NCI-H2081 (cell line): ENCODE measurements at places on chromosomes 7 and 10.
A peak's percentile ranks its signal among the peaks of the same experiment; 100 is the strongest.

GRCh38 chr10:6053816-6054631 lies 8.1 kb downstream of the IL2RA start:
- DNase-seq: no peak

DNA sequence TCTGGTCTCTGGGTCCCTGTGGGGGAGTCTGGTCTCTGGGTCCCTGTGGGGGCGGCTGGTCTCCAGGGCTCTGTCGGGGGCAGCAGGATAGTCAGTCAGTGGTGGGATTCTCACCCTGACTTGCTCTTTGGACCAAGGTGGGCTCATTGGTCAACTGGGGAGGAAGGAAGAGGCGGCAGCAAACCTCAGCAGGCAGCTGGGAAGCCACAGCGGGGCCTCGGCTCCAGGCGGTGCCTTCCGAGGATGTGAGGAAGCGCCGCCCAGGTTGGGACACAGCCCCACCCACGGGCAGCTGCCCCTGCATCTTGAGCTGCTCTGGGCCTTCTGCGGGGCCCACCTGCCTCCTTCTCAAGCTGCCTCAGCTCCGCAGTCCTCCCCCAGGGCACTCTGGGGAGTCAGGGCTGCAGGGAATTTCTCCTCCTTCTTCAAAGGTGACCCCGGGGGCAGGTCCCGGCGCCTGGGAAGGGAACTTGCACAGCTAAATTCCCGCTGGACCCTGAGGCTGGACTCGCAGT lies 20.4 kb upstream of the KNDC1 start:
- DNase-seq: no peak

- DNase-seq: no peak
Measured at GRCh38 chr7:100173806-100174495, 3.2 kb downstream of the GPC2 start.

DNA sequence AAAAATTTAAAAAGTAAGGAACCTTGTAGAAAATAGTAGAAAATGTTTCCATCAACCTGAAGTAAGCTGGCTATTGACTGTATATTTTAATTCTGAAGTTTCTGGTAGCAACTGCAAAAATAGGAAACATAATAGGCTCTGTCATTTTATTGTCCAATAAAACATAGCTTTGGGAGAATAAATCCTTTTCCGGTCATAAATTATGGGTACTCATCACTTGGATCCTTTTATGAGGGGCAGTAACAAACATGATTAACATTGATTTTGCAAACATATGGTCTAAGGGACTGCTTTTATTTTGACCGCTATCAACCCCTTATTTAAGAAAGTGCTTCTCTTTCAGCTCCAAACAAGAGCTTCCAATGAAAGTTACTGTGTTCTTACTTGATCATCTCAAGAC lies 495.9 kb upstream of the ANKRD30A start:
- DNase-seq: no peak

DNA sequence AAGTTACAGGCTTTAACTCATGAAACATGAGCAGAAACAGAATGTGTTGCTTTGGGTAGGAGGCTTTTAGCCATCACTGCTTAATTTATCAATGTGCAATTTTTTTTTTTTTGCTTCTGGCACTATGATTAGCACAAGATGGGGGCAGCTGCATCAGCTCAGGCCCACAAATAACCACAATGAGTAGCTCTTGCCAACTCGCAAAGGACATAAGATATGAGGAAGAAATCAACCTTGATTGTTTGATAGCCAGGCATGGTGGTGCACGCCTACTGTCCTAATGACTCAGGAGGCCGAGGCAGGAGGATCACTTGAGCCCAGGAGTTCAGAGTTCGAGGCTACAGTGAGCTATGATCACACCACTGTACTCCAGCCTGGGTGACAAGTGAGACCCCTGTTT lies 12.3 kb downstream of the NOD1 start:
- DNase-seq: no peak

DNA sequence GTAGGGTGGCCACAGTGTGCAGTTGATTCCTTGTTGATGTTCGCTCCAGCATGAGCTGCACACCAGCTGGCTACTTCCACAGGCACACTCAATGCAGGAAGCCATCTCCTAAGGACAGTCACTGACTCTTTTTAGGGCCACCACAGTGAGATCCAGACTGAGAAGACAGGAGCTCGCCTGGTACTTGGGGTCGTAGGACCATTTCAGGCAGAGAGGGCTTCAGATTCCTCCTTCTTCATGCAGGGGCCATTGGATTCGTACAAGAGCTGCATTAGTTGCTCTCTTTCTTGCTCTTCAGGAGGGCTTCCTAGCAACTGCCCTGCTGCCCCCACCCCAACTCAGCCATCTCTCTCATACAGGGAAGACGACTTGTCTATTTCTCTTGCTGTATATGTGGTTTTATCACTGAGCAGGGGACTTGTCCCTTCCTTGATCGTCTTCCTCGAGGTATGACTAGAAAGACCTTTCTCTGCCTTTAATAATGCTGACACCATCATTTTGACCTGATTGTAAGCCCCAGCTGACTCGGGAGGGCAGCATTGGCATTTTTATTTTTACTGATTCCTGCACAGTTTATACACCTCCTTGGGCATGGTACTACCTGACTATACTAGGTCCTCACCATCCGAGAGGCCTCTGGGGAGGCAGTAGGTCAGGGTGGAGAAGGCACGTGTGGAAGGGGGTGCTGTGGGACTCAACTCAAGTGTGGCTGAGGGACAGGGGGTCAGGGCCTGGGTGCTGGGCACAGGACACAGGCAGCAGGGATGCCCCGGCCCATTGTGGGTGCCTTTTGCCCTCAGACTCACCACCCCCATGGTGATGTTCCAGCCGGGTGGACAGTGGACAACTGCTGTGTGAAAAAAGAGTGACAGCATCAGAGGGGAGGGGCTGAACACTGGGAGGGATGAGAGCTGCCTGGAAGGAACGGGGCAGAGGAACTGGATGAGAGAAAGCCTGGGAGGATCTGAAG lies 136.7 kb upstream of the ZNF746 start:
- no peak for DNase-seq

GRCh38 chr7:103343758-103344452 lies 662 bp downstream of the DNAJC2 start:
- DNase-seq: peak; percentile 41

DNA sequence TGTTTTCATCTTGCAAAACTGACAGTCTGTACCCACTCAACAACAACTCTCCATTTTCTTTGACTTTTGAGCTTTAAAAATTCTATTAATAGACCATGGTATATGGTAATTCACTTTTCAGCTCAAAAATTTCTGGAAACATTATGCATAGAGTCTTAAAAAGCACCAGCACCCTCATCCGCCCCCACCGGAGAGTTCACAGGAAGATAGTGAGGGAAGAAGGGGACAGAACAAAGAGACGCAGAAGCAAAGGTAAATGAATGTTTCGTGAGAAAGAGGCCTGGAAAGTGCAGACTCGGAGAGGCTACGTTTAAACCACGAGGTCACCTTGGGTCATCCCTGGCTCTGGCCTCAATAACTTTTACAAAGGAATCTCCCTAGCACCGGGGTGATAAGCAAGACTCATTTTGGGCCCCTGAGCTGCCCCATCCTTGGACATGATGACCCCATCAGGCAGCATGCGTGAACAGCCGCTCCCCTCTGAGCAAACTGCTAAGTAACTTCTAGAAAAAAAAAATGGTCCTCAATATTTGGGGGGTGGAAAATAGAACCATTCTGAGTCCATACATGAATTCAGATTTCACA lies 96.3 kb downstream of the CPXM2 start:
- DNase-seq: no peak

DNA sequence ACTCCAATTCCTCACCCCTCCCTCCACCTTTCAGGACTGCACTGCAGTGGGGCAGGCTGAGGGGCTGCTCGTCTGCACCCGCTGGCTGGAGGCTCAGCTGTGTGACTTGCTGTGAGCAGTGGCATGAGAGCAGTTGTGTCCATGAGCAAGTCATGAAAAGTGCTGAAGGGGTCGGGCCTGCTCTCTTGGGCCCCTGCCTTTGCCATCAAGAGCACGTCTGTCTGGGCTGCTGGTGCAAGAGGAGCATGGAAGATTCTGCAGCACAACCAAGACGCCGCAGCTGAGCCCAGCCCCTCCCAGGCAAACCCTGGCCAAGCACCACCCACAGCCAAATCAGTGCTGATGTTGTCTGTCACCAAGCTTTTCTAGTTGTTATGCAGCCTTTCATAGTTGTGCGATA lies 284.3 kb downstream of the TCERG1L start:
- no peak for DNase-seq

GRCh38 chr7:14691597-14692203 lies 210.9 kb downstream of the DGKB start:
- peak; percentile 40 for DNase-seq

DNA sequence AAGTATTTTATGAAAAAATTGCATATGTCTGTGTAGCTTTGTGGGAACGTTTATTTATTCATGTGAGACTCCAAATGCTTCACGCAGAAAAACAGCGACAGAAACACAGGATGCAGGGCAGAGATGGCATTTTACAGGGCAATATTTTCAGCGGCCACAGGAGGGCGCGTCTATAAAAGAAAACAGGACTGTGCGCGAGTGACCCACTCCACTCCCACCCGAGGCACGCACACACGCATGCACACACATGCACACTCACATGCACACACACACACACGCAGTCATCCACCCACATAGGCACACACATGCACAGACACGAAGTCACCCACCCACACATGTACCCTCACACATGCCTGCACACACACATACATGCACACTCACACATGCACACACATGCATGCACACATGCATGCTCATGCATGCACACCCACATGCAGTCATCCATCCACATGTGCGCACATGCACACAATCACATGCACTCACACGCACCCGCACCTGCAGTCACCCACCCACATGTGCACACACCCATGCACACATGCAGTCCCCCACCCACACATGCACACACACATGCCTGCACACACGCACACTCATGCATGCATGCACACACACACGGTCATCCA lies 96.3 kb downstream of the DNAJB6 start:
- peak; percentile 51 for DNase-seq

- DNase-seq: peak; percentile 51
Measured at GRCh38 chr7:128409596-128410450, at the start of gene IMPDH1. Gene IMPDH1, minus strand, starts transcription at chr7:128409982. Its CDS starts 81 bp downstream, at chr7:128409901.

- no peak for DNase-seq
Measured at GRCh38 chr10:21057436-21057835, 160.3 kb upstream of the NEBL start.

- DNase-seq: peak; percentile 35
Measured at GRCh38 chr7:106064771-106065574, 47.1 kb downstream of the SYPL1 start.

- no peak for DNase-seq
Measured at GRCh38 chr7:71173955-71174354, 42.0 kb downstream of the GALNT17 start.

GRCh38 chr10:45470098-45471012 lies 96.3 kb downstream of the ALOX5 start:
- no peak for DNase-seq

- no peak for DNase-seq
Measured at GRCh38 chr10:65470986-65471385, 1454.8 kb upstream of the LRRTM3 start.

- DNase-seq: no peak
Measured at GRCh38 chr10:30248728-30249127, 100.3 kb downstream of the MTPAP start.

- no peak for DNase-seq
Measured at GRCh38 chr7:46015107-46015868, 94.2 kb upstream of the IGFBP3 start.

DNA sequence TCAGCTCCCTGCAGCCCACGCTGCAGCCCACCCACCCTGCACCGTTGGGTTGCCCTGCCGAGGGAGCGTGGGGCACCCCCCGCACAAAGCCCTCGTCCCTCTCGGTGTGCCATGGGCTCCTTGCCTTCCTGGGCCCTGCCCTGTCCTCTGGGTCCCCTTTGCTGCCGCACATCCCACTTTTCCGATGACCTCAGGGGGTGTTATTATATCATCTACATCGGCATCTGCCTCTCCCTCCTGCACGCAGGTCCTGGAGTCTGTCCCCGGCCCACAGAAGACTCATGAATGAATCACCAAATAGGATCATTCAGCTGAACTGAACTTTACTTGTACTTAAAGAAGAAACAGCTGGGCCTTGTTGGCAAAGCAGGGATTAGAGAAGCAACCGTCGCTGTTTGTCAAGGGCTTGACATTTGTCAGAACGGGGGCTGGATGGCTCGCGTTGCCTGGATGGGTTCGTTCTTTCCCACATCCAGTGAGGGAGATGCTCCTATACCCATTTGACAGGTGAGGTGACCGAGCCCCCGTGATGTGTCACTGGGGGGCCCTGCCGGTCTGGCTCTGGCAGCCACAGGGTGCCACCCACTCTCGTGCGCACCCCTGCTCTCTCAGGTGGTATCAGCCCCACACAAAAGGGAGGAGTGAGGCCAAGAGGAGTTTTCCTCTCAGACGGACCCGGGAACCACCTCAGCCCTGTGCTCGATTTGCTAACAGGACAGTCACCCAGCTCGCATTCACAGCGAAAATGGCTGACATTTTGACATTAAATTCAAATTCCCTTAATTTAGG lies 58.6 kb upstream of the EBF3 start:
- DNase-seq: no peak

GRCh38 chr7:154373956-154374355 lies 321.8 kb downstream of the DPP6 start:
- no peak for DNase-seq

GRCh38 chr7:75546237-75547015 lies 54.3 kb downstream of the SPDYE5 start:
- DNase-seq: no peak

- DNase-seq: no peak
Measured at GRCh38 chr10:72260976-72261783, 12.5 kb upstream of the DDIT4 start.
